ENCODE measurements at places on chromosomes 2 and 18.

GRCh38 chr18:38494065-38494464 lies 928.5 kb upstream of the CELF4 start:
- DNase-seq = no peak

- DNase-seq = no peak
Observed at GRCh38 chr2:119638685-119639554, 40.1 kb upstream of the TMEM177 start.

- no peak for DNase-seq
Observed at GRCh38 chr2:206071807-206072206, 14.2 kb downstream of the INO80D start.

DNA sequence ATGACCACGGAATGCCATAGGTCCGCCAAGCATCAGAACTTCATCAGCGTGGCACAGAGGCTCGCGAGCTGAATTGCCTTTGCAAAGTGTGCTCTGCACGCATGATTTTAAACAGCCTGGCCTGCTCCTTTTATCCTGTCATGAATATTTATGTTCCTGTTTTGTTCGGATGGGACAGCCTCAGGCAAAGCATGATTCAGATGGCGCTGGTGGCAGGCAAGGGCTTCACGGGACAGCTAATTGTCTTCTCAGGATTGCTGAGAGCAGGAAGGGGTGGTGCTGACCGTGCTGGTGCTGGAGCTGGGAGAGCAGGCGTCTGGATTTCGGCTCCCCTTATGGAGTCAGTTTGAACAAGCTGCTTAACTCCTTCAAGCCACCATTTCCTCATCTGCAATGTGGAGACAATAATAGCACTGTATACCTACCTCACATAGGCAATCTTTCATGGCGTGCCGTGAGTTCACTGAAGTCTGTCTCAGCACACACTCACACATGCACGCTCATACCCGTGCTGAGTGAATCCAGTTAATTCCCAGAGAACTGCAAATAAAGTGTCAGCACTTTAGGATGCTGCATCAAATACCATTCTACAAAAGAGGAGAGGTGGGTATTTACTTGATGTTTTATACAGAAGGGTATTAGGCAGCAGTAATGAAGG lies 79.7 kb upstream of the APCDD1 start:
- DNase-seq = no peak

GRCh38 chr2:12821656-12822055 lies 104.9 kb downstream of the TRIB2 start:
- no peak for DNase-seq

DNA sequence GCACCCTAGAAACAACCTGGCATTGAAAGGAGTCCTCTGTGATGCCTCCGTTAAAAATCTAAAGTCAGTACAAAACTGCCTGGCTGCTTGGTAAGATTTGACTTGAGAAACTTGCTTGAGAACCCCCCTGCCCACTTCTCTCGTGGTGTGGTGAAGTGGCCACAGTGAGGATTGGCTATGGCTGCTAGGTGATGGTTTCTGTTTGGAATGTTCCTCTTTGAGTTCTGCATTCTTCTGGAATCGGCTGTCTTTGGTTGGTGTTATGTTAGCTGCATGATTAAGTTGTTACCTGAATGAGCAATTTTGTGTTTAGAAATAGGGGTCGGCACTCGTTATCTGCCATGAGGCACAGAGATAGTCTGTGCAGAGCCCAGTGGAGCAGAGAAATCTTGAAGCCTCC lies 21.7 kb upstream of the SAG start:
- no peak for DNase-seq

GRCh38 chr2:163132850-163133249 lies 294.3 kb upstream of the KCNH7 start:
- DNase-seq = no peak

DNA sequence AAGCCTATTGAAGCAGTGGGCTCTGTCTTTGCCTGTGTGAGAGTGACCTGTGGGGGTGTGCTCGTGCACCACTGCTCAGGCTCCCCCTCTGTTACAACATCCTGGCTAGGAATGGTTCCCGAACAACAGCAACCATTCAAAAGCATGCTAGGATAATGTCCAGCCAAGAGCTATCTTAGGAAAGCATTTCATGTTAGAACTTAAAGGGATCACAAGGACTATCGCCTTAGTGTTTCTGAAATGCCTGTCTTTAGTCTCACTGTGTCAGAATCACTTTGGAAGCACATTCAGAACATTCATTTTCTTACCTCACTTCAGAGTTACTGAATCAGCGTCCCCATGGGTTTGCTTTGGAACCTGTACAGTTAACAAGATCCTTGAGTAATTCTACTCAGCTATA lies 134.9 kb upstream of the DSEL start:
- no peak for DNase-seq

GRCh38 chr2:157336137-157337010 lies 10.8 kb upstream of the ERMN start:
- DNase-seq = peak; percentile 38

DNA sequence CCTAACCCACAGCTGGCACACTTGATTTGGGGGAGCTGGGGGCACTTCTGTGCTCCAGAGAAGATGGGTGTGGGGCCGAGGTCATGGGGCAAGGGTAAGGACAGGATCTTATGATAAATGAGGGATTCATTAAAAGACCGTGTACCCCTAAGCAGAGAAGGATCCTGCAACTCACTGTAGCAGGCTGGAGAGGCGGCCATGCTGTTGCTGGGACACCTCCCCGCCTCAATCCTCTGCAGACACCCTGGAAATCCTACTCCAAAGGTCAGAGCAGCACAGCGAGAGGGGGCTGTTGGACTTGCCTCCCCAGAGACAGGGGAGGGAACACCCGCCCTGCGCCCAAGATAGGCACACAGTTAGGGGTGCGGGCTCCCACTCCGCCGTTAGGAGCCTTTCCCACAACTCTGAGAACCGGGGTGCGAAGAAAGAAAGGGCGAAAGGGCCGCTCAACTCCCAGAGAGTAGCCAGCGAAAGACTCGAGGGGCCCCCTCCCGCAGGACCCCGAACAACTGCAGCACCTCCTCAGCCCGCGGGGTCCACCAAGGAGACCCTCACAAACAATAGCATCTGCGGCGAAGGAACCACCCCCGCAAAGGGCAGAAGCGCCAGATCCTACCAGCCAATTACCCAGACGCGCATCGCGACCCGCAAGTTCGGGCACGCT lies 1.4 kb downstream of the PARD6G start:
- DNase-seq = no peak
